AG08395 (cell line): ENCODE measurements at places on chromosomes 16 and 17.

DNA sequence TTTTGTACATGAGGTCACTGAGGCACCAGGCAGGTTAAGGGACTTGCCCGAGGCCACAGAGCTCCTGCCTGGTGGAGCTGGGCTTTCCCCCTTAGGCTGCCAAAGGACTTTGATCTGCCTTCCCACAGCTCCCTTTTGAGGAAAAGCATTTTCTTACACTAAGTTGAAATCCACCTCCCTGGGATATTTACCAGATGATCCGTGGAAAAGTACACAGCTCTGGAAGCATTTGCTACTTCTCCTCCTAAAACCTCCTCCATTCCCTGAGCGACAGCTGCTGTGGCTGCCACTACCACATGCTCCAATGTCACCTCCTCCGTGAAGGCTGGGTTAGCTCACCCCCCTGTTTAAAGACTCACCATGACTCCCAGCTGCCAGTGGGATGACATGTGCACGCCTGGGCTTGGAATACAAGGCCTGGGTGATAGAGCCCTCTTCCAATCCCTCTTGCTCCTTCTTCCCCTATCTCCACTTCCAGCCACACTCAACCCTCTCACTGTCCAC, 1.2 kb upstream of the MPRIP start:
- peak; percentile 61 for DNase-seq

DNA sequence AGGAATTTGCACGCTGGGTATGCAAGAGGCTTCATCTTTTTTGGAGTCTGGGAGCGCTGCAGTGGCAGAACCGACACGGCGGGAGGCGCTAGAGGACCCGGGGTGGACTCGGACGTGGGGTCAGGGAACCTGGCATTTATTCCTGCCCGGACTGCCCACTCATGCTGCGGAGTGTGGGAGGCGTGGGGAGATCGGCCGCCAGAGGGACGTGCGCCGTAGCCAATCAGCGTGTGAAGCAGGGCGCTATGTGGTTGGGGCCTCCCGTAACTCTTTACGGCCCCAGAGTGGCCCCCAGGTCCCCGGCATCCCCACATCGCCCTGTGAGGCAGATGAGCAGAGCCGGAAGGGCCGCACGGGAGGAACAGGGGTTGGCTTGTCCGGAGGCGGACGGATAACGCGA, 11.2 kb downstream of the FLYWCH2 start:
- DNase-seq, result no peak

DNA sequence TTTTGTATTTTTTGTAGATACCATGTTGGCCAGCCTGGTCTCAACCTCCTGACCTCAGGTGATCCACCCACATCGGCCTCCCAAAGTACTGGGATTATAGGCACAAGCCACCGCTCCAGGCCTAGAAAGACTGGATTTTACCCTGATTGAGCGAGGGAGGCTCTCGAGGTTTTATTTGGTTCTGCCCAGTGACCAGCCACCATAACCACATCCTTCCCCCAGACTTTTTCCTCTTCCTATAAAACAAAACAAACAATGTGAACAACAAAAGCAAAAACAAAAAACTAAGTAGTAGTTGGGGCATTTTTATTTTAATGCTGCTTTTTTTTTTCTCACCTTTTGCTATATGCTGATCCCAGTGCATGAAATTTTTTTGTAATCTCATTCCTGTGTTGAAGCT, 509.6 kb downstream of the MAF start:
- DNase-seq, result no peak

GRCh38 chr16:89000207-89000959, 23.4 kb upstream of the CBFA2T3 start:
- no peak for DNase-seq

DNA sequence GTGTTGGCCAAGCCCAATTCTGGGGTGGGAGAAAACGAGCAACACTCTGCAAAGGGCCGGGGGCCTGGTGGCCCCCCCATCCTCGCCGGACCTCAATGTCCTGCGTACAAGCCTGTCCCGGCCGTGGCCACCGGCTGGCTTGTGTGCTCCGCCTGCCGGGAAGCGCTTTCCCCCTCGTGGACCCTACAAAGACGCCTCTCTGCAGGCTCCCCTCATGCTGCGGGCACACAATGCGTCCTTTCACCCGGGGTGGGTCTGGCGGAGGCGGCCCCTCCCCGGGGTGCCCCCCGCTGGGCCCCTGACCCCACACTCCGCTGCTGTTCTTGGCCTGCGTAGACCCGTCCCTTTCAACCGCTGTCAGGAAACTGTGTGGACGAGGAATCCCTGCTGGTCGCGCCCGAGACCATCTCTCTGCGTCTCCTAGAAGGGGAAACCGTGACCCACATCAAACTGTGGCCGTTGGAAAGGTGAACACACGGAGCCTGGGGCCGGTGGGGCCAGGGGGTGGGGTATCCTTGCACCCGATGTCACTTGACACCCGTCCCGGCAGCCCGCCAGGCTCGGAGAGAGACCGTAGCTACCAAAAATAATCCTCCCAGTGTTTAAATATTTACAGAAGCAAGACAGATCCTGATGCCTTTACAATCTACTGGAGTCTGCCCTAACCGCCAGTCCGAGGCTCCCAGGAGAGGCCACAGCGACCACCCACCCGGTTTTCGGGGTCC, 43.6 kb downstream of the TBC1D16 start:
- no peak for DNase-seq

DNA sequence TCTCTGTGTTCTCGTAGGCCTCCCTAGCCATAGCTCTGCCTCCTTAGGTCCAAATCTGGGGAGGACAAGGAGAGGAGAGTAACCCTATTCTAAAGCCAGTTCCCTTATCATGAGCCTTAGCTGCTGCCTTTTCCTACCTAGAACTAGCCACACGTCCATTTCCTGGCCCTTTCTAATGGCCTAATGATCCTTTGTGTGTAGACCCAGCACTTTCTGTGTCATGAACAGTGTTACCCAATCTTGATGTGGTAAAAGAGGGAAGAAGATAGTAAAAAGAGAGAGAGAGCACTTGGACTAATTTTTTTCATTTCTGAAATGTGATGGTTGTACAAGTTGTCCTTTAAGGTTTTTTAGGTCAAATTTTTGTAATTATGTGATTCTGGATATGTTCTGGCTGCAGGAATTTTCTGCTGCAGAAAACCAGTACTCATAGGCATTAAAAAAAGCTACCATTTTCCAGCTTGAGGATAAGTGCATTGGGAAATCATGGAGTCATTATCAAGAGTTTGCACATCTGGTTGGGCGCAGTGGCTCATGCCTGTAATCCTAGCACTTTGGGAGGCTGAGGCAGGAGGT, 18.2 kb downstream of the CASC3 start:
- no peak for DNase-seq

DNA sequence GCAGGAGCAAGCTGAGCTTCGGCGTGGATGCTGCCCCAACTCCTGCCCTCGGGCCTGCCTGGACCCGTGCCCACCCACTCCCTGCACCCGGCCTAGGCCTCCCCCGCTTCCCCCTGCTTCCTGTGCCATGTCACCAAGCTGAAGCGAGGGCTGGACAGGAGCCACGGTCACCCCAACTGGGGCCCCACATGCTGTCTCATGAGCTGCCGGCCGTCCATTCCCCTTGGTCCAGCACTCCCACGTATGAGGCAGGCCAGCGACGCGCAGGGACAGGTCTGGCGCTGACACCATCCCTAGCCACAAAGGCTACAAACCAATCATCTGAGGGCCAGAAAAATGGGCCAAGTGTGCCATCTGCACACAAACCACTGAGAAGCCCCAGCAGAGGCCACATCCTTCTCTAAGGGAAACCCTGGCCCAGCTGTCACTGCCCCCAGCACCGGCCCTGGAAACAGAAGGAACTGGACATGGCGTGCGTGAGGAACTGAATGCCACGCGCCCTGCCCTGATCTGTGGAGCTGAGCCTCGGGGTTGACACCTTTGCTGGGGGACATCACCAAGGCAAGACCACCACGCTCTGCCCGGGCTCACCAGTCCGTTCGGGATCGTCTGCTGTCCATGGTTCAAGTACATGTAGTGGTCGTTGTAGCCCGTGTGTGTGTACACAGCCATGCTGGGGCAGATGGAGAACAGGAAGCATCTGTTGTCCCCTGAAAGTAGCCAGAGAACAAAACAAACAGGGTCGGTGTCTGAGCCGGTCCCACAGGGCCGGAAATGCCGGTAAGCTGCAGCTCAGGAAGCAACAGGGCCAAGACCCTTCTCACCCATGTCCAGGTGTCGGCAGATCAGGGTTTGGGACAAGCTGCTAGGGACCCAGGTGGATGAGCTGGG, 22.2 kb downstream of the MEAK7 start:
- no peak for DNase-seq

DNA sequence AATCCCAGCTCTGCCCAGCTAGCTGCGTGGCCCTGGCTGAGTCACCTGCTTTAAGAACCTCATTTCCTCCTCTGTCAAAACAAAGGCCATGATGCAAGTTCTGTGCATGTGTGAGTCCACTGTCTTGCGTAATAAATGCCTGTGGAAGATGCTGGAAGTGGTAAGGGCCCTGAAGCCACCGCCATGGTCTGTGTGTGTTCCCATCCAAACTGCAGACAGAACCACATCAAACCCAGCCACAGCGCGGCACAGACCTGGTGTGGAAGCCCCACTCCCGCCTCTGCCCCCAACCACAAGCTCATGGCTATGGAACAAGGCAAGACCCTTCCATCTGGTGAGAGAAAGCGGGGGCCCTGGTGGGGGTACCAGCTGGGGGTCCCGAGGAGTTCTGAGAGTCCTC, 26.0 kb downstream of the NECAB2 start:
- DNase-seq, result peak; percentile 94

DNA sequence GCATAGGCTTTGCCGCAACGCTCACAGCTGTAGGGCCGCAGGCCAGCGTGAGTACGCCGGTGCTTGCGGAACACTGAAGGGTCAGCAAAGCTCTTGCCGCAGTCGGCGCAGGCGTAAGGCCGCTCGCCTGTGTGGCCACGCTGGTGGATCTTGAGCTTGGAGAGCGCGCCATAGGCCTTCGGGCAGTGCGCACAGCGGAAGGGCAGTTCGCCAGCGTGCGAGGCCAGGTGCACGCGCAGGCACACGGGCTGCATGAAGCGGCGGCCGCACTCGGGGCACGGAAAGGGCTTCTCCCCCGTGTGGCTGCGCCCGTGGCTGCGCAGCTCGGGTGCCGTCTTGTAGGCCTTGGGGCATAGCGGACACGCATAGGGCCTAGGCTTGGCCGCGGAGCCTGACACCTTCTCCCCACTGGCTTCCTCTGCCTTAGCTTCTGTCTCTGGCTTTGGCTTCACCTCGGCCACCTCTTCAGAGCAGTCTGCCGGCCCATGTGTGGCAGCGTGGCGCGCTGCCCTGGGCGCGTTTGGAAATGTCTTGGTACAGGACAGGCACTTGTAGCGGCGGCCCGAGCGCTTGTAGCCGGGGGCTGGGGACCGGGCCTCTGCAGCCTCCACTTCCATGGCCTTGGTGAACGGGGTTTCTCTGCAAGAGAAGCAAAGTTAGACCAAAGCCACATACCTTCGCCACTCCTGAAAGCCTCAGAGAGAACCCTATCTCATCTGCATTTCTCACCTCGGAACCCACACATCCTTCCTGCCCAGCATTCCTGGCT, 10.0 kb downstream of the ZNF668 start:
- no peak for DNase-seq

DNA sequence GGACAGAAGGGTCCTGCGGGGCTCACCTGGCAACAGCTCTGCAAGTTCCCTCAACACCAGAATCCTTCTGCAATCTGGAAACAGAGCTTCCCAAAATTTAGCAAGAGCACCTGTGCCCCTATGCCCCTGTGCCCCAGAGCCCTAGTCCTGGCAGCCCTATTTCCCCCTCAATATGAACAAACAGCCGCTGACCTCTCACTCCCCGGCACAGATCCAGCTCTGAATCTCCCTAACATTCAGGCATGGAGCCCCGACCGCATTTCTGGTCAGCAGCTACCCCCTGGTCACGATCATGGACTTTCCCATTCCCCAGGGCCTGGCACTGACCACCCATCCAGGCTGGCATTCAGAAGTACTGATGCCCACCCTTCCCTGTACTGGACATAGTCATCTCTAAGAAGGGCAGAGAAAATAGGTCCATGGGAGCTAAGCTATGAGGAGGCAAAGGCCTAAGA, 110.8 kb upstream of the SMURF2 start:
- no peak for DNase-seq

- peak; percentile 76 for DNase-seq
Measured at GRCh38 chr17:17568772-17569195, 22.7 kb downstream of the PEMT start.
